ENCODE measurements at places on chromosomes 5 and 9. TPM values are rescaled to one million over a fixed set of nuclear protein-coding genes. Genes with fewer than 3 reads are reported as not detected.

DNA sequence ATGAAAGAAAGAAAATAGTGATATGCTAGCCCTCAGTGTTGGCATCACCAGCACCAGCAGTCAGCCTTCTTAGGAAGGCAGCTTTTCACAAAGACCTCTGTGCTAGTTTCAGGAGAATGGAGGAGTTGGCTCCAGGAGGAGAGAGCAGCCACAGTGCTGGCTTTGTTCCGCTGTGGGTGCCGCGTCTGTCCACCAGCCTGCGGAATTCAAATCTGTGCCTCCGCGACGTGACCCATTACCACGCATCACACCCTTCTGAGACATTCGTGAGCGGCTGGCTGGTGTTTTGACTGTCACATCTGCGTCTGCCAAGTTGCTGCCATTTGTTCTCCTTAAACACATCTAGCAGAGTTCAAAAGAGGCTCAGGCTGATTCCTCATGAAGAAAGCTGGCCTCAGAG lies 34.4 kb downstream of the SNX18 start:
- no peak for DNase-seq

DNA sequence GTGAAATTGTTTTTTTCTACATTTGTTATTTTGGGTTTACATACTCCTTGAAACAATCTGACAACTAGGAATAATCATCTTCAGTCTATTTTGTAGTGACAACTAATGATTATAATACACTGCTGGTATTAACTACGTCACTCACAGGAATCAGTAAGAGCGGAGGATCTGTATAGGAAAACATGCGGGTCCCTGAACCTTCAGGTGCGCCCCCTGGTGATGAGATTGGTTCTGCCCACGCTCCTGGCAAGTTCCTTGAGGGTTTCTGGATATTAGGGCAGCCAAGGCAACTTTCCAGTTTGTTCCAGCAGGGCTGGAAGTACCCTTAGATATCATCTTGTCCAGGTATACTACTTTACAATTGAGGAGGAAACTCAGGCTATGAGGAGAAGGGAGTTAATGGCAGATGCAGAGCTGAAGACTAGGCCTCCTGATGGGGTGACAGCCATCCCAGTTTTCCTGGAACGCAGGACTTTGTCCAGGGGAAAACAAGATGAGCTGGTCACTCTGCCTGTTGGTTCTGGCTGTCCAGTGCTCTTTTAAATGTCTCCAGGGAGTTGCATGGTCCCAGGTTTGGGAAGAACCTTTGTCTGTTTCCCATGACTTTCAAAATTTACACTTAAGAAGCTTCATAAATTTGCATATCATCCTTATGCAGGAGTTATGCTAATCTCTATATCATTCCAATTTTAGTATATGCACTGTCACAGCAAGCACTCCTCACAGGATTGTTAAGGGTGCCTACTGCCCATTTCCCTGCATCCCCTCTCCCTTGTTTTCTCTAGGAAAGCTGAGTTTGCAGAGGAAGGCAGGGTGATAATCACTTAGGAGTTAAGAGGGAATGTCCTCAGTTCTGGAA lies 14.9 kb upstream of the WNT8A start:
- peak; percentile 81 for DNase-seq

Gene SVEP1
- total RNA-seq, result 38.1 TPM

- no peak for DNase-seq
These were observed 35.3 kb downstream of the NDFIP1 start for GRCh38 chr5:142143878-142144277.

Gene PCDHA2
- total RNA-seq, result 0.44 TPM

DNA sequence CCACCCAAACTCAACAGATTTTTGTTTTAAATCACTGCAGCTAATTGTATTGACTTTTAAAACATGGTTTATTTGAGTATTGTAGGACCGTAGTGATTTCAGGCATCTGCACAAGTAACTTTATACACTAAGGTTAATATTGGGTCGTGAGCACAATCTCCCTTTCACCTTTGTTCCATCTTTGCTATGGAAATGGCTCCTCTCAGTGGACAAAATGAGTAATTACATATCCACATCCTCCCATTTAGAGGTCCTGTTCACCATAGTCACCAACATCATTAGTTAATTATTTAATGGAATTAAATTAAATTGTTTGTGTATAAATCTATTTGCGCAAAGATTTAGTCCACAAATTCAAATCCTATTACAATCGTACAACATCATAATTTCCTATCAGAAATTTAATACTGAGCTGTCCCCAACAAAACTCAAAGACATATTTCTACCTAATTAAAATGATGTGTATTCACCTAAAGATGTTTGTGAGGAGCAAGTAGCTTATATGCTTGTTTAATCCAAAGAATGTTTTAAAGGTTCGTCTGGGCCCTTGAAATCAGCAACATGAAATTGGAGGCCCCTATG lies 173.0 kb upstream of the DAPK1 start:
- no peak for DNase-seq

DNA sequence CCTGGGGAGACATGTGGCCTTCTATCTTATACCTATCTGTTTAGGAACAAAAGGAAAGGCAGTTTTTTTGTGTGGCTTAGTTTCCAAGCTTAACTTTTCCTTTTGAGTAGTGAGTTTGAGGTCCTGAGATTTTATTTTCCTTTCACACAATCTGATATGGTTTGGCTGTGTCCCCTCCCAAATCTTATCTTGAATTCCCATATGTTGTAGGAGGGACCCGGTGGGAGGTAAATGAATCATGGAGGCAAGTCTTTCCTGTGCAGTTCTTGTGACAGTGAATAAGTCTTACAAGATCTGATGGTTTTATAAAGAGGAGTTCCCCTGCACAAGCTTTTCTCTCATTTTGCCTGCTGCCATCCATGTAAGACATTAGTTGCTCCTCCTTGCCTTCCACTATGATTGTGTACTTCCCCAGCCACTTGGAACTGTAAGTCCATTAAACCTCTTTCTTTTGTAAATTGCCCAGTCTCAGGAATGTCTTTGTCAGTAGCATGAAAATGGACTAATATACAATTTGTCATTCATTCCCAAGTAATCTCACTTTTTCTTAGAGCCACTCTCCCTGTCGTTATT lies 4.7 kb upstream of the CLTB start:
- no peak for DNase-seq

GRCh38 chr9:73906671-73907070 lies 590.5 kb upstream of the RORB start:
- DNase-seq, result no peak

- no peak for DNase-seq
These were observed 128.1 kb downstream of the BARX1 start for GRCh38 chr9:93826905-93827544.

- no peak for DNase-seq
These were observed 20.9 kb upstream of the SLC31A2 start for GRCh38 chr9:113129884-113130283.

DNA sequence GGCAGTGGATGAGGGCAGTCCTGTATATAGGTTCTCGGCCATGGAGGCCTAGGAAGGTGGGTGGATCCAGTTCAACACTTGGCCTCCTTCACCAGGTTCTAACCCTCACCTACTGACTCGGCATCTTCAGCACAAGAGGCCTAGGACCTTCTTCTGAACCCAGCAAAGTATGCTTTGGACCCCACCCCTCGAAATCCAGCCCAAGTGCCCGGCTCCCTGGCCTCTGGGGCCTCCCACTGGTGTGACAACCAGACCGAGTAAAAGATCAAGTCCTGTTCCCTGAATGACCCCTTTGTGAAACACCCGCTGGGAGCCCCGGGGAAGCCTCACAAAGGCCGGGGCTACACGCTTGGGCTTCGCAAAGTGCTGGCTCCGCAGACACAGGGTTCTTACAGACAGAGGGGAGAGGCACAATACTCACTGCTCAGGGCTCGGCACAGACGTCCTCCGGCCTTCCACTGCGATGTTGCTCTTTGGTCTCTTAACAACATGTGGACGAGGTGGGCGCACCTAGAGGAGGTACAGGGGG lies 47.0 kb downstream of the CRB2 start:
- no peak for DNase-seq

DNA sequence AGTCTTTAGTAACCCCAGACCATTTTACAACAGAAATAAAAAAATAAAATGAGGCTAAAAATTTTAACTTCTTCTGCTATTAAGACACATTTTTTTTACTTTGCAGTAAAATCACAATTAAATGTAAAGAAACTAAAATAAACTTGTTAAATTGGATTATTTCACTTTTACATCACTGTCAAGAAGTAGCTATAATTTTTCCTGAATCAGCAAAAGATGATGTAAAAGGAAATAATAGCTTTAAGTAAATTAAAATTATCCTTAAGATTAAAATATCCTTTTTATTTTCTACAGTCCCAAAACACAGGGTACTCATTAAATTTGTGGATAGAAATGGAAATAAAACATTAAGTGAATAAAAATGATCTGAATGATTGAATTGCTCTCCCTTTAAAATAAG lies 44.5 kb downstream of the TMEM232 start:
- no peak for DNase-seq

DNA sequence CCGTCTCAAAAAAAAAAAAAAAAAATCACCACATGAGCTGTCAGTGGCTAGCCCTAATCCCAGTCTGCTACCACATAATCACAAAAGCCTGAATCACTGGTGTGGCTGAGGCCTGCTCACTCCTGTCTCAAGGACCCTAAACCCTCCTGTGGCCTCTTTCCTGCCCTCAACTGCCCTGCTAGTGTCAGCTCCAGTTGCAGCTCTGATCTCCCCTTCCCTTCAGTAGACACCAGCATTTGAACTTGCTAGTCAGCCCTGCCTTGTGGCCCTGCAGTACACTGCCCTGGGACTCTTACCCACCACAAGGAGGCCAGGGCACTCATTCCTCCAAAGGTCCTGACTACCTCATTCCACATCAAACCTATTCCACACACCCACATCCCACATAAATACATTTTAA lies 9.5 kb upstream of the P4HA2 start:
- no peak for DNase-seq

Gene FSTL4
- total RNA-seq, result not detected

Gene CNTFR
- total RNA-seq, result not detected

Gene CCL27
- not detected for total RNA-seq

Gene CCDC152
- 3.4 TPM for total RNA-seq

DNA sequence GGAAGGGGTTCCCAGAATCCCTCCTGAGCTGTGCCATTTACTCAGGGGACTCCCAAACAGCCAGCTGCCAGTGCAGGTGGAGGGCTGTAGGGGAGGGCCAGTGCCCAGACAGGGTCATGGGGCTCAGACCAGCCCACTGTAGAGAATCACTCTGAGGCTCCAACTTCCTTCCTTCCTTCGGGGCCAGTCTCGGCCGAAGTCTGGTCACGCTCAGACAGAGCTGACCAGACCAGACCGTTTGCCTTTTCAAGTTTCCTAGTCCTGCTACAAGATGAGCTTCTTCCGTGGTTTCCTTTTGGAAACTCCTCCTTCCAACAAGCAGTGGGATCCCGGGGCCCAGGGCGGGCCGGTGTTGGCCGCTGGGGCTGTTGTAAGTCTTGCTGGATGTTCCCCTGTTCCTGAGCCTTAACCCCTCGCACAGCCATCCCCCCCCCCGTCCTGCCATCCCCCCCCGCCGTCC lies 52.6 kb downstream of the SAR1B start:
- DNase-seq, result no peak

Gene CTNND2
- total RNA-seq, result not detected

- DNase-seq, result no peak
These were observed 55.1 kb downstream of the C9orf152 start for GRCh38 chr9:110152704-110153374.

- no peak for DNase-seq
These were observed 268.5 kb downstream of the ENC1 start for GRCh38 chr5:74372051-74372450.

- DNase-seq, result peak; percentile 72
These were observed 38.8 kb downstream of the FOXI1 start for GRCh38 chr5:170144286-170145023.

- DNase-seq, result no peak
These were observed 53.4 kb downstream of the ROR2 start for GRCh38 chr9:91896513-91897121.

- DNase-seq, result no peak
These were observed 44.2 kb upstream of the TDRD7 start for GRCh38 chr9:97367729-97368128.

- DNase-seq, result no peak
These were observed 61.0 kb upstream of the CAST start for GRCh38 chr5:96601200-96601599.

DNA sequence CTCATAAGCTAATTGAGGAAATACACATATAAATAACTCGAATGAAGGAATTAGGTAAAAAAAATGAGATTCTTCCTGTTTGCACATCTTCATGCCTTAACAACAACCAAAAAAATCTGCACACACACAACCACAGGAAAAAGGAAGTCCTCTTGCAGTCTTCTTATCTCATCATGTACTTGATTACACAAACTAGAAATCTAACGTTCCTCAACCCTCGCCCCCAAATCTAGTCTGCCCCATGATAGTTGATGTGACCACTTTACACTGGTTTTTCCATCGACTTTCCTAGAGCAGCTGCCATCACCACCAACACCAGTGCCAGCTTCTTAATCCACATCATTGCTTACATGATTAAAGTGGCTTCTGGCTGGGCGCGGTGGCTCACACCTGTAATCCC lies 31.2 kb upstream of the RNU6ATAC start:
- no peak for DNase-seq

DNA sequence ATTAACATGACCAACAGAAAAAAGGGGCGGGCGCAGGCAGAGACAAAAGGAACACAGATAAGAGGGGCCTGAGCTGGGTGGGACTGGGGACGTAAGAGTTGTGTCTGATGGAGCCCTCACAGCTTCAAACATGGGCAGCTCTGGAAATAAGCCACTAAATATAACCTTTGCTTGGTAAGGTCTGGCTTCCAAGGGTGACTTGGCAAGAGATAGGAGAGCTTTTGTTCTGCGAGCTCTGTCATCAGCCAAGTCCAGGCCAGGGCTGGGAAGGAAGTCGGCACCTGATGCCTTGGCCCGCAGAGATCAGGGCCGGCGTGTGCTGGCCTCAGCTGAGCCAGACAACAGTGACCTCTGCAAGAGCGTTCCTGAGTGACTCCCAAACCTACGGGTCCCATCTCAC lies 11.8 kb downstream of the TRUB2 start:
- no peak for DNase-seq

Gene SMARCA2
- 15.2 TPM for total RNA-seq

GRCh38 chr5:9878206-9878605 lies 248.1 kb upstream of the TAS2R1 start:
- DNase-seq, result no peak

Gene PCDHA1
- total RNA-seq, result 0.10 TPM

Gene NCBP1
- 263 TPM for total RNA-seq

- no peak for DNase-seq
These were observed 60.3 kb downstream of the RICTOR start for GRCh38 chr5:39013938-39014337.

GRCh38 chr9:77011973-77012821 lies 7.3 kb upstream of the FOXB2 start:
- DNase-seq, result peak; percentile 59

- DNase-seq, result peak; percentile 55
These were observed 13.6 kb upstream of the GM2A start for GRCh38 chr5:151239237-151239861.

GRCh38 chr5:132437604-132438266 lies 52.8 kb downstream of the IRF1 start:
- peak; percentile 91 for DNase-seq

- DNase-seq, result no peak
These were observed 210.1 kb downstream of the EPB41L4A start for GRCh38 chr5:112208699-112209615.
